ENCODE measurements at places on chromosomes 16 and 17. TPM values are rescaled to one million over a fixed set of nuclear protein-coding genes. Genes with fewer than 3 reads are reported as not detected.

The SLC5A10 gene
- 0.51 TPM for polyA plus RNA-seq

The GGA2 gene
- 97.3 TPM for polyA plus RNA-seq

The CSH1 gene
- 1.3 TPM for polyA plus RNA-seq

The KRTAP16-1 gene
- polyA plus RNA-seq, result not detected

The IRX3 gene
- polyA plus RNA-seq, result 9.7 TPM

The LGALS3BP gene
- polyA plus RNA-seq, result 116 TPM
